Progenitor cell of endocrine pancreas (in vitro differentiated cells): ENCODE measurements at places on chromosomes 1 and 21.

DNA sequence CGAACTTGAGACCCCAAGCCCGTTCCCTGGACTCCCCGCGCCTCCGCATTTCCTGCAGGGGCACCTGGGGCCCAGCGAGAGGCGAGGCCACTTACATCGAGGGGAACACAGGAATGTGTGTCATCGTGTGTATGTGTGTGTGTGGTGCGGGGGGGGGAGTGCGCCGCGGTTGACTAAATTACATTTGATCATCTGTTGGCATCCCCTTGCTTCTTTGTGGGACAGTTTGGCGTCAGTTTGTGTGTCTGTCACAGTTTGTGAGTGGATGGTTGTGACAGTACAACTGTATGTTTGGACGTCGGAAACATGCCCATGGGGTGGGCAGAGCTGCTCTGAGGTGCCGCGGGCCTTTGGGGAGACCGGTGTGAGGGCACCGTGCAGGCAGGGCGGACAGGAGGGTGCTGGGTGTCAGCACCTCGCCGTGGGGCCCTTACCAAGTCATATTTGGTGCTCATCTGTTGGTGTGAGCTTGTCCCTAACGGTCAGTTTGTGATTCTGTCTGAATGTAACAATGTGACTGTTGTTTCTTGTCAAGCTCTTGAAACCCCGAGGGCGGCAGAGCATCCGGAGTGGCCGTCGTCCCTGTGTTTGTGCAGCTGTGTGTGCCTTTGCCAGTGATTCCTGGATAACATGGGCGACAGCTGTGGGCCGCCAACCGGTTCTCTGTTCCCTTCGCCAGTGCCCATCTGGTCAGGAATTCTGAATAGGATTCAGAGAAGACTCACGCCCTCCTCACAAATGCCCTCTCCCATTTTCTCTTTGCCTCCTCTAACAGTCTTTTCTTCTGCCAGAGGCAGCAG is 899 bp downstream of the OPRD1 start:
- peak overlapping the region; percentile 76 for H3K27ac ChIP-seq
- peak overlapping the region; percentile 45 for H3K4me3 ChIP-seq
- peaks cover 2% of the 10 kb centered on the region for H3K4me1 ChIP-seq
- H3K27me3 ChIP-seq: peaks cover 70% of the 10 kb centered on the region

DNA sequence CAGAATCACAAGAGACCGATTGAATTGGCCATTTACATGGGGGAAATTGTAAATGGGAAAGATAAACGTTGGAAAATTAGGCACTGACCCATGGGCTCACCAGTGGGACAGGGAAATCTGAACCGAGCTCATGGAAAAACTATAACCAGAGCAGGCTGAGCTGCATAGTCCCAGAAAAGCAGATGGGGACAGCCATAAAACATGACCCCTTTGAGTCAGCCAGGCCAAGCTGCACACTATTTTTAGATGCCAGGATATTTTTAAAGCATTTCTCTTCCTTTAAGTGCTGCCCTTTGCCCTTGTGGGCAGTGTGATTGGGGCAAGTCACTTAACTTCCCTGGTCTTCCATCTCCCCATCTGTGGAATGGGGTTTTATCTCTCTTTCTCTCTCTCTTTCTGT is 184.1 kb downstream of the FOXD2 start:
- no peaks in the 10 kb centered on the region for H3K36me3 ChIP-seq
- H3K4me3 ChIP-seq: no peak overlapping the region
- H3K27me3 ChIP-seq: peaks cover 60% of the 10 kb centered on the region
- H3K4me1 ChIP-seq: peaks cover under 1% of the 10 kb centered on the region
- H3K27ac ChIP-seq: no peak overlapping the region

- peaks cover 2% of the 10 kb centered on the region for H3K27me3 ChIP-seq
- no peak overlapping the region for H3K4me3 ChIP-seq
- no peak for DNase-seq
- H3K27ac ChIP-seq: no peak overlapping the region
- peaks cover 7% of the 10 kb centered on the region for H3K4me1 ChIP-seq
- peaks cover 5% of the 10 kb centered on the region for H3K36me3 ChIP-seq
Observed at GRCh38 chr1:213523781-213524398, 463.9 kb upstream of the PROX1 start.

- no peak overlapping the region for H3K27ac ChIP-seq
- DNase-seq: no peak
- no peaks in the 10 kb centered on the region for H3K27me3 ChIP-seq
- no peak overlapping the region for H3K4me3 ChIP-seq
Observed at GRCh38 chr1:178189814-178190213, 95.9 kb downstream of the RASAL2 start.

DNA sequence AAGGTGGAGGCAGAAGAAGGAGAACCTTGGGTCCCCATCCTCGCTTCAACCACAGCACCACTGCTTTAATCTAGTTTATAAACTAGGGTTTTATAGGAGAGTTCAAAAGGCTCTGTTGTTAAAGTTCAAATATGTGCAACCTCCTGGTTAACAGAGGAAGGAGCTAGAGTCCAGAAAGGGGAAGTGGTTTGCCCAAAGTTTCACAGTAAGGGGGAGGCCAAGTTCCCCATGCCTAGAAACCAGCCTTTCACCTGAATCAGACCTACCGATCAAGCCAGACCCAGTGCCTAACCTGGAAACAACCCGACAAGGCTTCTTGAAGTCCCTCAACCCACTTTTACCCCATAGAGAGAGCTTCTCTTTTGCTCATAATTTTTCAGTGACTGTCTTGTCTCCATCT is 106.5 kb downstream of the PLPP3 start:
- no peak for DNase-seq
- H3K27me3 ChIP-seq: peaks cover 16% of the 10 kb centered on the region
- no peaks in the 10 kb centered on the region for H3K36me3 ChIP-seq
- H3K4me1 ChIP-seq: peaks cover 18% of the 10 kb centered on the region
- no peak overlapping the region for H3K4me3 ChIP-seq

DNA sequence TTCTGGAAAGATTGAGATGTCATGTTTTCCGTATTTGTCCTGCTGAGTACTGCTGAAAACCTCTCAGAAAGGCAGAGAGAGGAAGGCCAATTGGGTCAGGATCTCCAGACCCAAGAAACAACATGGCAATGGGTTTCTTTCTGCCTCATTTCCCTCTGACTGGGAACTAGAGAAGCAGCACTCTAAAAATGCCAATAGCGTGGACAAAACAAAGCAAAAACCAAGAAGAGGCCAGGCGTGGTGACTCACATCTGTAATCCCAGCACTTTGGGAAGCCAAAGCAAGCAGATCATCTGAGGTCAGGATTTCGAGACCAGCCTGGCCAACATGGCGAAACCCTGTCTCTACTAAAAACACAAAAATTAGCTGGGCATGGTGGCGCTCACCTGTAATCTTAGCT is 18.3 kb downstream of the TNFRSF9 start:
- H3K27ac ChIP-seq: no peak overlapping the region
- no peak overlapping the region for H3K4me3 ChIP-seq
- peaks cover 20% of the 10 kb centered on the region for H3K27me3 ChIP-seq
- no peaks in the 10 kb centered on the region for H3K4me1 ChIP-seq

DNA sequence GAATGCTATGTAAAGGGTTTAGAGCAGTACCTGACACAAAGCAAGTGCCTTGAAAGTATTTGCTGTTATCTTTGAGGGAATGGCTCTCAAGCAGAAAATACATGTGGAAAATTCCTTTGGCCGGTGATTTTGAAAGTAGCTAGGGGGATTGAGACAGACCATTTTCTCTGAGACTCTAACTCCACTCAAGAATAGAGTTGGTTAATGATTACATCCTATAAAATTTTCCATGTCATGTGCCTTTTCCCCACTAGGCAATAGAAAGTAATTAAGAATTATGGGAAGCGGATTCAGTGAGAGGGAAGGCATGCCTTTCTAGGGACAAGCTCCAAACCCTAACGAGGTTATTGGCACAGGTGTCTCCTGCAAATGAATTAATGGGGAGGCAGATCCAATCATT is 276.0 kb downstream of the GPATCH2 start:
- peaks cover 16% of the 10 kb centered on the region for H3K27me3 ChIP-seq
- H3K36me3 ChIP-seq: no peaks in the 10 kb centered on the region
- DNase-seq: no peak

DNA sequence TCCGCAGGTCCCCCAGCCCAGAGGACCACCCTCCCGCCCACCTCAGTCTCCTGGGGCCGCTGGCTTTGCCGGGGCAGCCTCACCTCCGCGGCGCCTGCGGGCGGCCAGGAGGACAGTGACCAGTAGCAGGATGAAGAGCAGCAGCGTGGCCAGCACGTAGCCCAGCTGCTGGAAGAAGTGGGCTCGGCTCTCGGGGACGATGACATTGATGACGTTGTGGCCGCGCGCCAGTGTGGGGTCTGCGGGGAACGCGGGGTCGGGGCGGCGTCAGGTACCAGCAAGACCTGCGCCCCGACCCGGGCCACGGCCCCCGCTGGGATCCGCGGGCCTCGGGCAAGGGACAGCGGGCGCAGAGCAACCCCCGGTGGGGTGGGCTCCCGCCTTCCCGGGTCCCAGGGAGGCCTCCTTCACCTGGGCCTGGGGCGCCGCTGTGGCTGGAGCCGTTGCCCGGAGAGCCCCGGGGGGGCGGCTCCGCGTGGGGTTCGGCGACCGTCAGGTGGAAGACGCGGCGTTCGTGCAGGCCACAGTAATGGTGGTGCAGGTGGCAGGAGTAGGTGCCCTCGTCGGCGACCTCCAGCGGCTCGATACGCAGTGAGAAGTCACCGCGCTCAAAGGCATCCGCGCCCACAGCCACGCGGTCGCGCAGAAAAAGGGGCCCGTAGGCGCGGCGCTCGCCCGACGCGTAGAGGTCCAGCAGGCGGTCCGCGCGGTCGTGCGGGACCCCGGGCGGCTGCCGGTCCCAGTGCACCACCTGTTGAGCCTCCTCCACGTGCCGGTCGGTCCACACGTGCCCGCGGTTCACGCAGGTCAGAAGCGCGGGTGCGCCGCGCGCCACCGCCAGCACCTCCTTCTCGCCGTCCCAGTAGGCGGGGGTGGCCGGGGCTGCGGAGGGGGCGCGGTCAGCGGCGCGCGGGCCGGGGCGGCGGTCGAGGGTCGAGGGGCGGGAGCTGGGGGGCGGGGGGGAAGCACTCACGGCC is 3.8 kb downstream of the MXRA8 start:
- H3K36me3 ChIP-seq: no peaks in the 10 kb centered on the region
- H3K27me3 ChIP-seq: peaks cover 17% of the 10 kb centered on the region
- DNase-seq: no peak
- H3K27ac ChIP-seq: peak overlapping the region; percentile 58
- H3K4me1 ChIP-seq: peaks cover 12% of the 10 kb centered on the region
- H3K4me3 ChIP-seq: peak overlapping the region; percentile 31

- H3K4me3 ChIP-seq: no peak overlapping the region
- peaks cover 2% of the 10 kb centered on the region for H3K36me3 ChIP-seq
- peaks cover 33% of the 10 kb centered on the region for H3K4me1 ChIP-seq
- peak overlapping the region; percentile 26 for H3K27ac ChIP-seq
- peaks cover 78% of the 10 kb centered on the region for H3K27me3 ChIP-seq
- no peak for DNase-seq
Observed at GRCh38 chr1:223731133-223731770, 18.9 kb downstream of the CAPN2 start.

DNA sequence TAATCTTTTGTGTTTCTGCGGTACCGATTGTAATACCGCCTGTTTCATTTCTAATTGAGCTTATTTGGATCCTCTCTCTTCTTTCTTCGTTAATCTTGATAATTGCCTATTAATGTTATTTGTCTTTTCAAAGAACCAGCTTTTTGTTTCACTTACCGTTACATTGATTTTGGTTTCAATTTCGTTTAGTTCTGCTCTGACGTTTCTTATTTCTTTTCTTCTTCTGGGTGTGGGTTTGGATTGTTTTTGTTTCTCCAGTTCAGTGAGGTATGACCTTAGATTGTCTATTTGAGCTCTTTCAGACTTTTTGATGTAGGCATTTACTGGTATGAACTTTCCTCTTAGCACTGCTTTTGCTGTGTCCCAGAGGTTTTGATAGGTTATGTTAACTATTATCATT is 9.4 kb downstream of the OR2M2 start:
- no peak for DNase-seq
- H3K27me3 ChIP-seq: no peaks in the 10 kb centered on the region
- H3K27ac ChIP-seq: no peak overlapping the region
- no peaks in the 10 kb centered on the region for H3K4me1 ChIP-seq

DNA sequence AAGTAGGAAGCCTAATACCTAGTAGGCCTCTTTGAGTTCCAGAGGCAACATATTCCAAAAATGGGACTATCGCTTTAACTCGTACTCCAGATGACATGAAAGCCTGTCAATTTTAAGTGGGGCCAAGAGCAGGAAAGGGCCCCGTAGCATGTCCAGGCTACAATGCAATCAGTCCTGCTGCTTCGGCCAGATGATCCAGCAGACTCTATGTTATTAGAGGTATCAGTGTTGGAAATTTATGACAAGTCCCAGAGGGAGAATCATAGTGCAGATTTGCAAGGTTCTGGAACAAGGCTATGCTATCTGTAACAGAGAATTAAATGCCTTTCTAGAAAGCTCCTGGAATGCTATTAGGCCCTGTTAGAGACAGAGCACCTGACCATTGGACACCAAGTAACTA is 56.7 kb upstream of the SRP9 start:
- no peaks in the 10 kb centered on the region for H3K36me3 ChIP-seq
- no peaks in the 10 kb centered on the region for H3K4me1 ChIP-seq
- H3K27me3 ChIP-seq: peaks cover 4% of the 10 kb centered on the region
- H3K4me3 ChIP-seq: no peak overlapping the region
- no peak overlapping the region for H3K27ac ChIP-seq
- no peak for DNase-seq
